ENCODE measurements at places on chromosomes 12 and 14. TPM values are rescaled to one million over a fixed set of nuclear protein-coding genes. Genes with fewer than 3 reads are reported as not detected.

DNA sequence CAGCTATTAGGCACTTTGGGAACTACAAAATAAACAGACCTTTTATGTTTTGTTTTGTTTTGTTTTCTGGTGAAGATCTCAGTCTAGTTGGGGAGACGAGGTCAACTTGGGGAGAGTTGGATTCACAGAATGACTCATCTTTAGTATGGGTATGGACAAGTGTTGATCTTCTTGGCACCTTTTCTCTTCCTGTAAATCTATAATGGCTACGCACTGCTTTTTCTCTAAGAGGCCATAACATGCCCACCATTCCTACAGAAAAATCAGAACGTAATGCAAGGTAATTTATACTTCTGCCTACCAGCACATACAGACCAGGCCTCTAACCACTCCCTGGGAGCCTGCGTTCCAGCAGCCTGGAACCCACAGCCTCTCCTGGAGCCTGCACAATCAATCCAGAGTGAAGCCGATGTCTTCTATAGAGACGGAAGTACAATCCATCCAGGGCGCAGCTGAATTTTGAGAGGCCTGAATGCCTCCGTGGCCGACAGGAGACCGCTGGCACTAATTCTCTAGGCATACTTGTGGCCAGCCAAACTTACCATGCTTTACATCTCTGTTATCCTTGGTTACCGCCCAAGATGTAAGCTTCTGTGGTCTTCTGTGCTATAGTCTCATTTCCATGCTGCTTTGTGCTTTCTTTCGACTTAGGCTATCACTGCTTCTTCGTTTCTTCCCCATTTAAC is 717 bp downstream of the PPHLN1 start:
- no peaks in the 10 kb centered on the region for H3K36me3 ChIP-seq
- no peaks in the 10 kb centered on the region for H3K27me3 ChIP-seq
- peaks cover 2% of the 10 kb centered on the region for H3K4me1 ChIP-seq

DNA sequence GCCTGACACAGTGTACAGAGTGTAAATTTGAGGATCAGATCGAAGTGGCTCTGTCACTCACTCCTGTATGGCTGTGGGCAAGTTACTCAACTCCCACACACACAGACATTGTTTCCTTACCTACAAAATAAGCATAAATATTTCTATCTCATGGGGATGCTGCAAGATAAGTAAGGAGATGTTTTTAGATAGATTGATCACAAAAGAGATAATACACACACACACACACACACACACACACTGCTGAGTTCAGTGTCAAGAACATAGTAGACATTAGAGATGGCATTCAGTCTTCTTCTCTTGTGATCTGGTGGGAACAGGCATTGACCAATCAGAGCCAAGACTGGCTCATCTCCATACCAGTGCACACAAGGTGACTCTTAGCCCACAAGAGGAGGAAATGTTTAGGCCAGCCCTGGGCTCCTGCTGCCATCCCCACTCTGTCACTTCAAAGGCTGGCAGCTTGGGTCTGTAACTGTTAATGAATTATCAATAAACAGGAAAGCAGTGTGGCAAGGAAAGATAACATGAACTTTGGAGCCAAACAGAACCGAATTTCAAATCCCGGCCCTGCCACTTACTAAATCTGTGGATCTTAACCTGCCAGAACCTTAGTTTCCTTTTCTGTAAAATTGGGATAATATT is 3.4 kb upstream of the RNASE8 start:
- DNase-seq, result no peak
- H3K4me1 ChIP-seq, result no peaks in the 10 kb centered on the region
- no peak overlapping the region for H3K4me3 ChIP-seq
- H3K27ac ChIP-seq, result no peak overlapping the region
- H3K36me3 ChIP-seq, result no peaks in the 10 kb centered on the region

DNA sequence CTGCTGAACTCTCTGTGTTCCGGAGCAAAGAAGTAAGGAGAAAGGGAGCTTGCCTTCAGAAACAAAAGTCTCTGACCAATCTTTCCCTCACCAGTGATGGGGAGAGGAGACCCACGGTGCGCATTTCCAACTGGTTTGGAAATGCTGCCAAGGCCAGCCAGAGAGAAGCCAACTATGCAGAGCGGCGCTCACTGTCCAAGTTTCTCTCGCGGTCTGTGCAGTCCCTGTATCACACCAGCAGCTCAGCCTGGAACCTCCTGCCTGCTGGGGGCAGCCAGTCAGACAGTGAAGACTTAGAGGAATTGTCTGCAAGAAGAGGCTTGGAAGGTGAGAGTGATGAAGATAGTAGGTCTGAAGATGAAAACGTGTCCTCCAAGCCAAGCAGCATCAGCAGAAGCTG is 206.2 kb downstream of the NAV3 start:
- no peak for DNase-seq
- no peaks in the 10 kb centered on the region for H3K4me1 ChIP-seq
- no peaks in the 10 kb centered on the region for H3K36me3 ChIP-seq
- H3K27ac ChIP-seq, result no peak overlapping the region

DNA sequence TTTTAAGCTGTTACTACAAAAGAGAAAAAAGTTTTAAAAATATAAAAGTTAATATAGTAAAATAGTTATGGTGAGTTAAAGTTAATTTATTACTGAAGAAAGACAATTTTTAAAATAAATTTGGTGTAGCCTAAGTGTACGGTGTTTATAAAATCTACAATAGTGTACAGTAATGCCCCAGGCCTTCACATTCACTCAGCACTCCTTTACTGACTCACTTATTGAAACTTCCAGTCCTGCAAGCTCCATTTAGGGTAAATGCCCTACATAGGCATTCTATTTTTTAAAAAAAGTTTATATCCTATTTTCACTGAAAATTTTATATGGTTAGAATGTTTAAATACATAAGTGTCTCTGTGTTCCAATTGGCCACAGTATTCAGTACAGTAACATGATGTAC is 769.5 kb upstream of the NOVA1 start:
- H3K36me3 ChIP-seq, result no peaks in the 10 kb centered on the region
- H3K27me3 ChIP-seq, result no peaks in the 10 kb centered on the region
- H3K4me1 ChIP-seq, result no peaks in the 10 kb centered on the region
- no peak overlapping the region for H3K4me3 ChIP-seq
- H3K27ac ChIP-seq, result no peak overlapping the region

DNA sequence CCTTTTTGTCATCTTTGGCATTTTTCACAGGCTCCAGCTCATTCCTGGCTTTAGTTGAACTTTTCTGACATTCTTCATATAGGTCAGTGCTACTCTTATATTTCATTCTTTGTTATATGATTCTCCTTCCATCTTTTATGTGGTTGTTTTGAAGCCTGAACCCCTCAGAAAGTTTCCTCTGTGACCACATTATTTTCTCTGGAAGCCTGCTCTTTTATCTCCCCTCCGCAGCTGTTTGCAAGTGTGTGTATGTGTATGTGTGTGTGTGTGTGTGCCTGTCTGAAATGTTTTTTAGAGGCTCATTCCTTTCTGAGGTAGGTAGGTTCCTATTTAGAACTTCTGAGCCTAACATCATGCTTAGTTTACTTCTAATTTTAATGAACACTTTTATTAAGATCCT is 47.6 kb downstream of the ANO4 start:
- no peaks in the 10 kb centered on the region for H3K4me1 ChIP-seq
- no peak overlapping the region for H3K27ac ChIP-seq
- no peaks in the 10 kb centered on the region for H3K36me3 ChIP-seq

- no peaks in the 10 kb centered on the region for H3K27me3 ChIP-seq
- no peak overlapping the region for H3K27ac ChIP-seq
- H3K4me1 ChIP-seq, result no peaks in the 10 kb centered on the region
- no peak overlapping the region for H3K4me3 ChIP-seq
These were observed 22.3 kb downstream of the ZFC3H1 start for GRCh38 chr12:71641390-71641789.

DNA sequence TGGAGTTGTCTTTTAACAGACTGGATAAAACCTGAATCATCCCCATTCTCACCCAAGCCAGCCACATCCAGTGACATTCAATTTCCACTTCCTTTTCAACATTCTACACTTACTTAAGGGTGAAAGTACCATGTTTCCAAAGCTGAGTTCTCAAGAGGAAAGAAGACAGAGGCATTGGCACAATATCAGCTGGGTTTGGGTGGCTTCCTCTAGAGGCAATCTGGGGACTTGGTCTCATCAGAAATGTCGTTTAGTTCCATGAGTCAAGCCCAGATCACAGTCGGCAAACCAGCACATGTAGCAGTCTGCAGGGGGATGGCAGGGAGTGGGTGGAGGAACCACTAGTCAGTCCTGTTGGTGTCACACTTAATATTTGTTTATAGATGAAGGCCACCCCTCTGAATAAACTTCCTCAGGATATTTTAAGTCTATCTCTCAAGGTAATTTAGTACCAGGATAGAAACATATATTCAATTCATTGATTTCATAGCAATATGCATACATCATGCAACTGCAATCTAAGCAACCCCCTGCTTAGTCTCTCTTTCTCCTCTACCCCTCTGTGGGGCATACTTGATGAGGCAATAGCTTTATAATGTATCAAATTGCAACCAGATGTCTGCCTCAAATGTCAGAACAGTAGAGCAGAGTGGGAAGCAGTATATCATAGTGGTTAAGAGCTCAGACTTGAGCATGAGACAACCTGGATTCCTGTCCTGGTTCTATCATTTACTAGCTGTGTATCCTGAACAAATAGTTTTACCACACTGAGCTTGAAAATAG is 3.0 kb downstream of the SRRM4 start:
- H3K4me3 ChIP-seq, result no peak overlapping the region
- H3K27me3 ChIP-seq, result peaks cover 2% of the 10 kb centered on the region
- H3K4me1 ChIP-seq, result no peaks in the 10 kb centered on the region
- DNase-seq, result no peak
- H3K27ac ChIP-seq, result no peak overlapping the region
- no peaks in the 10 kb centered on the region for H3K36me3 ChIP-seq

- no peak for DNase-seq
- peaks cover 10% of the 10 kb centered on the region for H3K4me1 ChIP-seq
- no peaks in the 10 kb centered on the region for H3K27me3 ChIP-seq
- no peak overlapping the region for H3K27ac ChIP-seq
- no peak overlapping the region for H3K4me3 ChIP-seq
- no peaks in the 10 kb centered on the region for H3K36me3 ChIP-seq
These were observed 62.7 kb downstream of the FBXO34 start for GRCh38 chr14:55333711-55334485.

DNA sequence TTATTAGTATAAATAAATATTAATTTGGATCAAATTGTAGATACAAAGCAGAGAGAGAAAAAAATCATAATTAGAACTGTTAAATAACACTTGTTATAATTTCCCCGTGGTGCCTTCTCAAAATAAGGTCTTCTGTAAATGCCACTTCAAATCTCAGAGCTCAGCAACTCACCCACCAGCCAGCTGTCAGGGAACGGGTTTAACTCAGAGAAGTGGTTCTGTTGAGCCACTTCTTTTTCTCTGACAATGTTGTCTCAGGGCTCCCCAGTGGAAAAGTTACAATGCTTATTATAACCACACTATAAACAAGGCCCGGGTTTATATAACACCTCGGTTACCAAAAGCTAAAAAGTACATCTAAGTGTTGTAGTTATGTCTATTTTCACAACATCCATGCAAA is 452.6 kb downstream of the GLT1D1 start:
- no peaks in the 10 kb centered on the region for H3K36me3 ChIP-seq
- H3K4me3 ChIP-seq, result no peak overlapping the region

GRCh38 chr12:16184681-16185080 is 92.8 kb downstream of the SLC15A5 start:
- H3K27me3 ChIP-seq, result no peaks in the 10 kb centered on the region
- no peaks in the 10 kb centered on the region for H3K4me1 ChIP-seq
- no peak overlapping the region for H3K27ac ChIP-seq
- H3K36me3 ChIP-seq, result no peaks in the 10 kb centered on the region
- no peak overlapping the region for H3K4me3 ChIP-seq
- DNase-seq, result no peak

- no peak overlapping the region for H3K27ac ChIP-seq
- DNase-seq, result no peak
- no peaks in the 10 kb centered on the region for H3K36me3 ChIP-seq
These were observed 1397.3 kb upstream of the TMEM132C start for GRCh38 chr12:126869644-126870043.

- no peaks in the 10 kb centered on the region for H3K27me3 ChIP-seq
- H3K36me3 ChIP-seq, result no peaks in the 10 kb centered on the region
- H3K4me1 ChIP-seq, result no peaks in the 10 kb centered on the region
- no peak overlapping the region for H3K27ac ChIP-seq
- no peak for DNase-seq
- H3K4me3 ChIP-seq, result no peak overlapping the region
These were observed 160.9 kb upstream of the ABCD2 start for GRCh38 chr12:39780411-39780912.

DNA sequence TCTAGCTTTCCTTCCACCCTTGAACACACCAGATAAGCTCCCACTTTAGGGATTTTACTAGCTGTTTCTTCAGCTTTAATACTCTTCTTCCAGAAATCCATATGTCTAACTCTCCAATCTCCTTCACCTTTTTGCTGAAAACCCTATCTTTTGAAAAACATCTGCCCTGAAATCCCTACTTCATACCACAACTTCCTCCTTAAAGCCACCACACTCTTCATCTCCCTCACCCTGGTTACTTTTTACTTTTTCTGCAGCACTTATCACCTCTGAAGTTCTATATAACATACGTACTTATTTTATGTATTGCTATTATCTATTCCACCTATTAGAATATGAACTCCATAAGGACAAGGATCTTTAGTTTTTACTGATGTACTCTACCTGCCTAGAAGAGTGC is 28.6 kb upstream of the PTPRQ start:
- H3K27me3 ChIP-seq, result no peaks in the 10 kb centered on the region
- peaks cover 6% of the 10 kb centered on the region for H3K4me1 ChIP-seq

DNA sequence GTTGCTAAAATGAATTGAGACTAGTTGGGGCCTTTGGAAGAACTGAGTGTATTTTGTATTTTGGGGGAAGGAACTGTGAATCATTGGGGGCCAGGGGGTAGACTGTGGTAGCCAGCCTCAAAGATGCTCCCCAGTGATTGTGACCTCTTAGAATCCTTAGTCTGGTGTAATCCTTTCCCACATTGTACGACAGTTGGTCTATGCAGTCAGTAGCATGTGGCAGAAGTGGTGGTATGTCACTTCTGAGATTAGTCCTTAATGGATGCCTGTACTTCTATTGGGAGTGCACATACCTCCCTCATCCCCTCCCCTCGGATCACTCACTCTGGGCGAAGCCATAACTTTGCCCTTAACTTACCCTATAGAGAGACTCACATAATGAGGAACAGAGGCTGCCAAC is 48.0 kb downstream of the USP15 start:
- no peaks in the 10 kb centered on the region for H3K4me1 ChIP-seq
- no peak overlapping the region for H3K27ac ChIP-seq
- H3K36me3 ChIP-seq, result peaks cover 10% of the 10 kb centered on the region
- no peak overlapping the region for H3K4me3 ChIP-seq
- no peak for DNase-seq

DNA sequence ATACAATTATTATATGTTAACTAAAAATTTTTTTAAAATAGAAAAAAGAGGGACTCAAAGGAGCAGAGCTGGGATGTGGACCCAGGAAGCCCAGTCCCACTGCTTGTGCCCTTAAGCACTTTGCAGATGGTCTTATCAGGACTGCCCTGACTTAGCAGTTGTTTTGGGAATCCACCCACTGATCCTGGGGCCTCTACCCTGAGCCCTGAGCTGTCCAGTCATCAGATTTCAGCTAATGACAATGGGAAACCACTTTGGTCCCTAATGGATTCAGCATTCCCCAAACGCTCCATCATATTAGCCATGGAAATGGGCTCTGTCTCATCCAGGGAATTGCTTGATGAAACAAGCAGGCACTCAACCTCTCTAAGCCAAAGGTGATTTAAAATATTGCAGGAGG is 22.5 kb upstream of the WSCD2 start:
- no peak for DNase-seq
- H3K36me3 ChIP-seq, result no peaks in the 10 kb centered on the region
- no peak overlapping the region for H3K27ac ChIP-seq
- H3K4me1 ChIP-seq, result no peaks in the 10 kb centered on the region

PLEKHG7 gene
- 0.45 TPM for polyA plus RNA-seq

RASSF9 gene
- polyA plus RNA-seq, result 1.0 TPM

LGR5 gene
- not detected for polyA plus RNA-seq

TCL1B gene
- polyA plus RNA-seq, result not detected

CCDC38 gene
- not detected for polyA plus RNA-seq

AMN gene
- 121 TPM for polyA plus RNA-seq

FICD gene
- 5.1 TPM for polyA plus RNA-seq

AMHR2 gene
- polyA plus RNA-seq, result not detected

ACSS3 gene
- 18.9 TPM for polyA plus RNA-seq

Measured in kidney (tissue), 22 donors.